ENCODE measurements at places on chromosomes 1 and 21. TPM values are rescaled to one million over a fixed set of nuclear protein-coding genes. Genes with fewer than 3 reads are reported as not detected.

GRCh38 chr1:154198756-154199562 lies 7.1 kb upstream of the TPM3 start:
- no peak for DNase-seq

DNA sequence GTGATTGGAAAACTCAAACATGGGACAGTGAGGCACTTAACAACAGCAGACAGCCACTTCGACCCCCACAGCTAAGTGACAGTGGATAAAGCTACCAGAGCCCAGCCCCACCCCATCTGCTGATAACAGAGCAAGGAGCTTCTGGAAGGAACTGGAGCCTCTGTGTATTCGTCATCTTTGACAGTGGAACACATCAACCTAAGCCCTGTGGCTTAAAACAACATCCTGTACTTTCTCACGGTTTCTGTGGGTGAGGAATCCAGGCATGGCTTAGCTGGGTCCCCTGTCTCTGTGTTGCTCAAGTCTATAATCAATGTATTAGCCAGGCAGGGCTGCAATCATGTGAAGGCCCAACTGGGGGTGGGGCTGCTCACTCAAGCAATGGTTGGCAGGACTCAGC lies 18.4 kb upstream of the SIPA1L2 start:
- no peak for DNase-seq

GRCh38 chr1:94281361-94282142 lies 44.2 kb upstream of the ARHGAP29 start:
- no peak for DNase-seq

GRCh38 chr1:8091691-8092090 lies 65.6 kb upstream of the ERRFI1 start:
- no peak for DNase-seq

SARS1 gene
- 106 TPM for total RNA-seq

GRCh38 chr1:205504311-205505075 lies at the start of gene CDK18:
TSS of gene CDK18 (plus strand) at chr1:205504669. CDS start at chr1:205523168, 18,499 bp downstream.
- DNase-seq, result peak; percentile 89

- no peak for DNase-seq
These were observed 79.3 kb upstream of the ATF3 start for GRCh38 chr1:212529211-212529741.

GRCh38 chr1:192984080-192984479 lies 75.1 kb downstream of the UCHL5 start:
- no peak for DNase-seq

All from sigmoid colon (tissue), 7 donors.